Hepatic stellate cell (primary cell): ENCODE measurements at places on chromosomes 12 and 14.

DNA sequence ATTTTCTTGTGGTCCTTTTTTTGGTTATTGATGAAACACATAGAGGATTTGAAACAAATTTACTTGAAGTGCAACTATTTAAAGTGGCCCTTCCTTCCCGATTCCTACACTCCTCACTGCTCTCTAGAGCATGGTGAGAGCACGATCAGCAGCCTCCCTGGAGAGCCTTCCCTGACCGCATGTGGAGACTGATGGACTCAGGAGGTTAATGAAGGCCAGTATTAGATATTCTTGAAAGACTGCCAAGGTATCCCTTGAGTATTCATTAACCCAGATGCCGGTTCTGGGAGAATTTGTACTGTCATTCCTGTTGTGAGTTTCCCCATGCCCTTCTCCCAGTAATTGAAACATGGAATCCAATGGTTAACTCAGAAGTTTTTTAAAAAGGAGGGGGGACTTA is 102.8 kb upstream of the FGD4 start:
- no peak for DNase-seq

DNA sequence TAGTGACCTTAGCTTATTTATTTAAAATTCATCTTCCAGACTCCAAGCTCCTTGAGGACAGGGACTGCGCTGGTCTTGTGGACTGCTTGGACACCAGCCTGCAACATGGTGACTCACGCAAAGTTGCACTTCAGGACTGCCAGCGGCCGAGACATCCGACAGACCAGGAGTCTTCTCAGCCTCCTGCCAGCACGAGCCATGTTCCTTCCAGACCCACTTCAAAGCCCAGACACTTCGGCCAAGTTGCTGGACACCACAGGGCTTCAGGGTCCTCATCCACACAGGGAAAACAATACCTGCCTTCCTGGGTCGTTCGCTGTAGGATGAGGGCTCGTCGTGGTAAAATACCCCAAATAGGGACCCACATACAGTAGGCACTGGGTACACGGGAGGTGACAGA is 88.7 kb downstream of the BCL11B start:
- DNase-seq, result no peak

DNA sequence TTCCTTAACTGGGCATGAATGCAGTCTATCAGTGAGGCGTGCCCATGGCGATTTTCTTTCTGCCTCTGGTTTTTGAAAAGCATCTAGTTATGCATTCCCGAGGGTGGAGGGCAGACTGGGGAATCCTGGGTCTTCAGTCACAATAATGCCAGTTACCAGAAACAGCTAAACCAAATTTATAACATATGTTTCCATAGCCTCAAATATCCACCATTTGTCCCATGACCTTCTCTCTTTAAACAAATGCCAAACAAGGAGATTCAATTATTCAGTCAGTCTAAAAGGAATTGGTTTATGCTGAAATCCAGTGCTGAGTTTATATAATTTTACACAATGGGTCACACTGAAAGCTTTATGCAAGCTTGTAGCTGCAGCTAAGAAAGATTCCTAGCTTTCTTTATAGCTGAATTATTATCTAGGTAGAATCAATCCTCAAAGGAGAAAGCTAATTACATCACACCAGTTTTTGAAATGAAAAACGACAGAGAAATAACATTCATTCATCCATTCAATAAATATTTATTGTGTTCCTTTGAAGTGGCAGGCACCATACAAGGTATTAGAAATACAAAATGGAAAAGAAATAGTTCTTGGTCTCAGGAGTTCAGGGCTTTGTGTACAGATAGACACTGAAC is 131.3 kb upstream of the RAP1B start:
- DNase-seq, result no peak

DNA sequence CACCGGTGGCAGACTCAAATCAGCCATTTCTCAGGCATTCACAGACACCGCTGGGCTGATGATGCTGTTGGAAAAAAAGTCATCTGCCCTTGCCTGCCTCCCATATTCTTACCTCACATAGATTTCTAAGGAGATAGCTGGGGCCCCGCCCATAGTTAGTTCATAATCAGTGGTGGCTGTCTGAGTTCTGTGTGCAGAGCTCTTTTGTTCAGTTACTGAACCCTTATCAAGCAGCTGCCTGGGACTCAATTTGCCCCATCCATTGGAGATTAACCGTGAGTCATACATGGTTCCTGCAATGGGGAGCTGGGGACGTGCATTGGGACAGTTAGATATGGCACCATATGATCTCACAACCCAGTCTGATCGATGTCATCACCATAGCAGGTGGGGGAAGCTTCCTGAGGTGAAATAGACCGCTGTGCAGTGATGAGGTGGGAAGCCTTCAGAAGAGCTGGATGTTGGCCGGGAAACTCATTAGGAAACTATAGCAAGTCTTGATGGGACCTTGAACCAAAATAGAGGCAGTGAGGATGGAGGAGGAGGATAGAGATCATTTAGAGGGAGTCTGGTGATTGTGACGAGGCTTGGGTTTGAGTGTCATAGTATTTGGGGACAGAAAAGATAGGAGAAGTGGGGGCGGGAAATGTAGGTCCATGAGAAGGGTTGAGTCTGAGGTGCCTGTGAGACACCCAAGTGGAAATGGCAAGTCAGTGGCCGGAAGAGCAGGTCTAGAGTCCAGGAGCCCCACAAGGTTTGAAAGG is 147.8 kb downstream of the GCH1 start:
- DNase-seq, result no peak

- DNase-seq, result peak; percentile 12
These were observed 32.0 kb downstream of the DCP1B start for GRCh38 chr12:1972260-1972659.

GRCh38 chr12:128810182-128811127 is 13.3 kb downstream of the SLC15A4 start:
- no peak for DNase-seq
